ENCODE measurements at places on chromosomes 4 and X.

- no peaks in the 10 kb centered on the region for H3K36me3 ChIP-seq
- no peak overlapping the region for H3K4me3 ChIP-seq
- no peak for DNase-seq
- no peaks in the 10 kb centered on the region for H3K4me1 ChIP-seq
- H3K27me3 ChIP-seq, result no peaks in the 10 kb centered on the region
- H3K27ac ChIP-seq, result no peak overlapping the region
Observed at GRCh38 chr4:95318483-95318882, 230.3 kb downstream of the UNC5C start.

DNA sequence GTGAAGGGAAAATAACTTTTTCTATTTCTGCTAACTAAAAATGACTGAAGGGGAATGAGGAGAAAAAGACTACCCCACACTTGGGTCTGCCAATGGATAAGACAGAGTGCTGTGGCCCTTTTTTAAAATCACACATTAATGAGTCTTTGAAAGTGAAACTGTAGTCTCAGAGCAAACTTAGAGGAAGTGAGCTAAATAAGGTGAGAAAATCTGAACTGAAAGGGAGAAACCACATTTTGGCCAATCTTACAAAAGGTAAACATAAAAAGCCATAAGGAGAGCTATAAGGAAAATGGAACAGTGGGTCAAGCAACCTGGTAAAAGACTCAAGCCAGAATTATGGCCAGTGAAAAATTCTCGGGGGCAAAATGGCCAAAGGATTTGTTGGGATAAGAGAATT lies 755.1 kb upstream of the IGFBP7 start:
- no peaks in the 10 kb centered on the region for H3K4me1 ChIP-seq
- no peak overlapping the region for H3K4me3 ChIP-seq
- no peak for DNase-seq
- no peaks in the 10 kb centered on the region for H3K27me3 ChIP-seq
- no peaks in the 10 kb centered on the region for H3K36me3 ChIP-seq

GRCh38 chr4:3339577-3339976 lies 46.8 kb downstream of the RGS12 start:
- H3K36me3 ChIP-seq, result peaks cover 24% of the 10 kb centered on the region
- no peak for DNase-seq
- peaks cover 39% of the 10 kb centered on the region for H3K4me1 ChIP-seq

GRCh38 chrX:19677121-19677520 lies 161.8 kb upstream of the MAP3K15 start:
- no peak overlapping the region for H3K4me3 ChIP-seq
- H3K27ac ChIP-seq, result no peak overlapping the region
- H3K4me1 ChIP-seq, result peaks cover 4% of the 10 kb centered on the region
- no peaks in the 10 kb centered on the region for H3K27me3 ChIP-seq

Measured in spinal cord (tissue), 10 donors.